ENCODE measurements at places on chromosomes 12 and 14.

GRCh38 chr12:78220811-78221210 is 390.1 kb downstream of the NAV3 start:
- DNase-seq, result no peak

- DNase-seq, result no peak
Measured at GRCh38 chr12:41972598-41972997, 172.1 kb downstream of the GXYLT1 start.

- DNase-seq, result no peak
Measured at GRCh38 chr12:6840761-6841515, at the start of gene GNB3. TSS of gene GNB3 (plus strand) at chr12:6840925. CDS start at chr12:6841288, 363 bp downstream.

DNA sequence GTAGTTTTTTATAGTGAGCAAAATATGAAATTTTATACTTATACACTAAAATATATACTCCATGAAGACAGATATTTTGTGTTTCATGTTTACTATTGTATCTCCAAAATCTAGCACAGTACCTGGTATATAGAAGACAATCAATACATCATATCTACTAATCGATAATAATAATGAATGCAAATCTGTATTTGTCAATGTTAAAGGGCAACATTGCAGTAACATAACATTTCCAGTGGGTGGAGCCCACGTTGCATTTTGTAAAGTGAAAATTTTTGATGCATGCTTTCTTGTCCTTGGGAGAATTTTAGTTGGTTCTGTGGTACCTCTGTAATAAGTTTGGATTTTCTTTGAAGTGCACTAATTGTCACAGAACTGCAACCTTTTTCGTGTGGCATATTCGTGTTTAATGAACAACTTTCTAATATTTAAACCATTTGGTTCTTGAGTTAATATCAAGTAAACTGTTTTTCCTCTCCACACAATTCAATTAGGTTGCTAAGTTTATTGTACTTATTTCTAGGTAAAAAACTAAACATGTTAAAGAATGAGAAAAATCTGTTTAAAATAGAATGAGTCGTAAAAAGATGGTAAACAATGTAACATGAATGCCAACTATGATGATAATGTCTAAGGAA is 47.4 kb downstream of the AVPR1A start:
- DNase-seq, result no peak

DNA sequence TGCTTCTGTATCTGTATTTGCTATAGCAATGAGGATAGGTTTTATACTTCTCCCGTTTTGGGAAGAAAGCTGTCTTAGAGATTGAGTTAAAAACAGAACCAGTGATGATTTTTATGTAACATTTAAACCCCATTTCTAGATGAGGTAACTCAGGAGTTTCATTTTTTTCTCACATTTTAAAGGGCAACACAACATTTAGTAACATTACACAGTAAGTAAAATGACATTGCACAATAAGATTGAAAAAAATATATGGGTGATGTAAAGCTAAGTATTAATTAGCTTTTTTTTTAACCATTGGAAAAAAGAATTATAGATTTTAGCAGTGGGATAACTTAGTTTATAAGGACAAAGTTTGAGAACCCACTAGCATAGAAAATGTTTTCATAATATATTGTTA is 25.2 kb upstream of the SCFD1 start:
- DNase-seq, result no peak

DNA sequence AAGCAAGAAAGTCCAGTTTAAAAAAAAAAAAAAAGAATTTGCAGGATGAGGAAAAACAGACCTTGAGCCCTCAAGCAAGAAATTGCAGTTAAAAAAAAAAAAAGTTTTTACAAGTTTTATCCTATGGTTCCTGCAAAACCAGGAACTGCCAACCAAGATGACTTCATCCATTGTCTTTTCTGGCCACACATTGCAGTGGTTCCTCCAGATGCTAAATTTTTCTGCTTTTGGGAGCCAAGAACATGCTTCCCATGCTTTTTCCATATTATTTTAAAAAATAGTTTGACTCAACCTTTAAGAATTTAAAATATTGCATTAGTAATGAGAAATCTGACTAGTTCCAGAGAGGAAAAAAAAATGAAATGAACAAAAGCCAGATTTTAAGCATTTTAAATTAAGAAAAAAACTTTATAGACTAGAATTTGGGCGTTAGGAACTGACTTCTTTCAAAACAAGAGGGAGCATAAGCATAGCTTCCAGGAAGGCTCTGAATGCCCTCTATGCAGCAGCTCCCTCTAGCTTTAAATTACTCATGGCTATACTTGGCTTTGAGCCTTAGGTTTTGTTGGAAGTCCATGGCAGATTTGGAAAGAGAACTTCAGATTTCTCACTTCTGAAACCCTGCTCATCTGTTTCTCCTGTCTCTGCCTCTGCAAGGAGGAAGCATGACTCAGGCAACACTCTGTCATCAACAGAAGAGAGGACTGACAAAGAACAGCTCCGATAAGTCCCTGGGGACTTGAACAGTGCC is 124.5 kb downstream of the GPR65 start:
- DNase-seq, result no peak

GRCh38 chr12:94074980-94075629 is 73.3 kb upstream of the PLXNC1 start:
- DNase-seq, result no peak
